HFF-Myc (cell line): ENCODE measurements at places on chromosomes 4 and X.
A peak's percentile ranks its signal among the peaks of the same experiment; 100 is the strongest.

GRCh38 chr4:101954975-101955678 lies 164.6 kb downstream of the BANK1 start:
- no peak for DNase-seq

DNA sequence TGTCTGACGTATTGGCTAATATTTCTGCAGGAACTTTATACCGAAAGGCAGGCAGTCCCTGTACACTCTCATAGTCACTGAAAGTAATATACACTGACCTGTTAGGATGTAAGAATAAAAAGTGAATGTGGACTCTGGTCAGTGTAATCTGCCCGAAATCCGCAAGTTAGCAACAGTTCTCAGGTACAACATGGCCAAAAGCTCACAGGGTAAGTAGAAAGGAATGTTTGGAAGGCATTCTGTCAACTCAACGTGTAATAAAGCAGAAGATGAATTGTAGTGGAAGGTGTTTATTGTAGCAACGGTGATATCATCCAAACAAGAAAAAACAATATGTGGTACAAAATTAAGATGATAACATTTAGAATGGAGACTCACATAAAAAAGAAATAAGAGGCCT lies 26.0 kb upstream of the NUP54 start:
- no peak for DNase-seq

- DNase-seq: no peak
These were observed 85.0 kb upstream of the MYOZ2 start for GRCh38 chr4:119050527-119051090.

DNA sequence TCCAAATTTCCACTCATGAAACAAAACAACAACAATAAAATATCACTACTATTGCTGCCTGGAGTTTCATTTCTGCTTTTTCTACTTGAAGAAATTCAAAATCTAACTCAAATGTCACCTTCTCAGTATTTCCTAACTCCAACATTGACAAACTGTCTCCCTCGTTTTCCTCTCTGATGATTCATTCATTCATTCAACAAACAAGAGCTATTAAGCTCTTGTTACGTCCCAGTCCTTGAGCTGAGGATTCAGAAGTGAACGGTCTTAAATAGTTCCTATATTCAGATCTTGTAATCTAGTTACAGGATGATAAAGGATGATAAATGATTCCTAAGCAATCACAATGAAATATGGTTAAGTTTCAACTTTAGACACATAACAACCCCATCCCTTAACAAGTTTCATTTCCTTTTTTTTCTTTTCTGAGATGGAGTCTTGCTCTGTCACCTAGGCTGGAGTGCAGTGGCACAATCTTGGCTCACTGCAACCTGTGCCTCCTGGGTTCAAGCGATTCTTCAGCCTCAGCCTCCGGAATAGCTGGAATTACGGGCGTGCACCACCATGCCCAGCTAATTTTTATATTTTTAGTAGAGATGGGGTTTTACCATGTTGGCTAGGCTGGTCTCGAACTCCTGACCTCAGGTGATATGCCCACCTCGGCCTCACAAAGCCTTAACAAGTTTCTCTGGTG lies 1.7 kb downstream of the SLC9B2 start:
- DNase-seq: no peak

DNA sequence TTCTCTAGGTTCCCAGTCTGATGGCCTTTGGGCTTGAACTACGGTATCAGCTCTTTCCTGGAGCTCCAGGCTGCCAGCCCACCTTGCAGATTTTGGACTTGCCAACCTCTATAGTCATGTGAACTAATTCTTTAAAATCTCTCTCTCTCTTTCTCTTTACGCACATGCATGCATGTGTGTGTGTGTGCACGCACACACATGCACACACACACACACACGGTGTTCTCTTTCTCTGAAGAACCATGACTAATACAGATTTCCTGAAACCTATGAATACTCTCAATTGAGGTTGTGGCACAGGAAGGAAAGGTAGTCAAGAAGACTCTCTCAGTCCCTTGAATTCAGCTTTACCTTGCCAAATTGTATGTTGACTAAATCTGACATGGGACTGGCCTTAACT lies 6.2 kb upstream of the ZCCHC13 start:
- no peak for DNase-seq

- DNase-seq: no peak
These were observed 4.7 kb downstream of the GLRB start for GRCh38 chr4:157080605-157081004.

DNA sequence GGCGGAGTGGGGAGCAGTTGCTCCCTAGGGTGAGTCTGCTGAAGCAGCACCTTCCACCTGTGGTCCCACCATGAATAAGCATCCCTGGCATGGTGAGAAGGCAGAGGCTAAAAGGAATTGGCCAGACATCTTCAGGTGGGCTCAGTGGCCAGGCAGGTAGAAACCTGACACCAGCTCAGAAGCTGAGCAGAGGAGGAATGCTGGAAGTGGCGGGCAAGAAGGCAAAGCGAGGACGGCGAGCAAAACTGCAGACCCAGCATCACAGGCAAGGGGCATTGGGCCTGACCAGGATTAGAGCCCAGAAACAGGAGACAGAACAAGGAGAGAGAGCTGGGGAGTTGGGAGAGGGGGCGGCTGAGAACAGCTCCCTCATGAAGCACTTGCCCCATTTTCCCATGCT lies 25.3 kb downstream of the TSC22D3 start:
- DNase-seq: no peak

- no peak for DNase-seq
These were observed 382.2 kb upstream of the SPOCK3 start for GRCh38 chr4:167616476-167616875.

- DNase-seq: no peak
These were observed 61.7 kb downstream of the EVC start for GRCh38 chr4:5772528-5773270.

GRCh38 chr4:52957835-52958631 lies 95.9 kb downstream of the RASL11B start:
- no peak for DNase-seq

- DNase-seq: no peak
These were observed 1.2 kb downstream of the CPEB2 start for GRCh38 chr4:15003401-15003890.

DNA sequence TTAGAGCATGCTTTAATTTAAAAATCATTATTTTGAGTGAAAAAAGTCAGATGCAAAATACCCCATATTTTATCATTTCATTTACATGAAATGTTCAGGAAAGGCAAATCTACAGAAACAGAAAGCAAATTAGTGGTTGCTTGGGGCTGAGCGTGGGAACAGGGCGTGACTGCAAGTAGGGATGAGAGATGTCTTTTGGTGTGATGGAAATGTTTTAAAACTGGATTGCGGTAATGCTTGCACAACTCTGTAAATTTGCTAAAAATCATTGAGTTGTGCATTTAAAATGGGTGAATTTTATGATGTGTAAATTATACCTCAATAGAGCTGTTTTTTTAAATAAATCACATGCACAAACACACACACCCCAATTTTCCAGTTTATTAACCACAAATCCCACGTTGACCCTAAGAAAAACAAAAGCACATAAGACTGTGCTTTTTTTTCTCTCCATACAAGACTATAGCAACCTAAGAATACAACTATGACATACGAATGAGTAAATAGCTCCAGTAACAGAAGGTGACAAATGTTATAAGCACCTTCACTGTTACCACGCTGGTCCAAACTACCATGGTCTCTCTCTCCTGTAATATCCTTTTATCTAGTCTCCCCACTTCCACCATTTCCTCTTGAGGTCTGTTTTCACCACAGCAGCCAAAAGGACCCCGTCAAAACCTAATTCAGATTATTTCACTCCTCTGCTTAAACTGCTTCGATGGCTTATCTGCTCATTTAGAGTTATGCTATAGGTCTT lies 37.2 kb downstream of the FRMD7 start:
- no peak for DNase-seq

- no peak for DNase-seq
These were observed 34.9 kb upstream of the CRMP1 start for GRCh38 chr4:5927747-5928146.

DNA sequence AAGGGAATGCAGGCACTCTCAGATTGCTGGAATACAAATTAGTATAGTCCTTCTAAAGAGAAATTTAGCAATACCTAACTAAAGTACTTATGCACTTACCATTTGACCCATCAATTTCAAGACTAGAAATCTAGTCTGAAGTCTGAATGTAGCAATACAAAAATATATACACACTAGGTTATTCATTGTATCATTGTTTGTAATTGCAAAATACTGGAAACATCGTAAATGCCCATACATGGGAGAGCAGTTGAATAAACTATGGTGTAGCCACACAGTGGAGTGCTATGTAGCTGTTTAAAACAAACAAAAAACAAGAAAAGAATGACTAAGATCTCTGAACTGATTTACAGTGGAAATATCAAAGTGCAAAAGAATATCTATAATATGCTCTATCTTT lies 346.4 kb downstream of the ZNF674 start:
- no peak for DNase-seq

GRCh38 chr4:159398236-159398638 lies 295.4 kb downstream of the RAPGEF2 start:
- DNase-seq: no peak

- DNase-seq: no peak
These were observed 7.0 kb upstream of the ADGRA3 start for GRCh38 chr4:22522706-22523501.

DNA sequence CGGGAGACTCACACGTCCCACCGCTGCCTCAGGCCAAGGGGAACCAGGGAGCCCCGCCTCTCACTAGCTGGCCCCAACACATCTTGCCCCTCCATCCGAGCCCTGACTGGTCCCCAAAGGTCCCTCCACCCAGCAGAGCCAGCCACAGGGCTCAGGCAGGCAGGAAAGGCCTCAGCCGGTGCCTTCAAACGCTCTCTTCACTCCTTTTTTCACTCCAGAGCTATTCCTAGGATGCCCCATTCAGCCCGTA lies 1.5 kb upstream of the ARHGAP4 start:
- no peak for DNase-seq

DNA sequence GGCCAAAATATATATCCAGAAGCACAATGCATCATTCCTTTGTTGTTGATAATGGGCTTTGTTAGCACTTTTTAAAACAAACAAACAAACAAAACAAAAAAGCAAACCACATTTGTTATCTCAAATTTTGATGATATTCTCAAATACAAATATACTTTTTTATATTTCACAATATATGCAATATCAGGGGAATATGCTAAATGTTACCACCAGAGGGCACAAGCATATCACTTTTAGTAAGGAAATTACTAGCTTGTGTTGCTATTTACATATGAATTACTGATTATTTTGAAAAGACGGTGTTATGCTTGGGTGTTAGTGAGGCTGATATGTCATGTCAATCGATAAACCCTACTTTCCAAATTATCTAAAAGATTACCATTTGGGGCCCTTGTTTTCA lies 29.1 kb downstream of the RIPPLY1 start:
- peak; percentile 2 for DNase-seq

DNA sequence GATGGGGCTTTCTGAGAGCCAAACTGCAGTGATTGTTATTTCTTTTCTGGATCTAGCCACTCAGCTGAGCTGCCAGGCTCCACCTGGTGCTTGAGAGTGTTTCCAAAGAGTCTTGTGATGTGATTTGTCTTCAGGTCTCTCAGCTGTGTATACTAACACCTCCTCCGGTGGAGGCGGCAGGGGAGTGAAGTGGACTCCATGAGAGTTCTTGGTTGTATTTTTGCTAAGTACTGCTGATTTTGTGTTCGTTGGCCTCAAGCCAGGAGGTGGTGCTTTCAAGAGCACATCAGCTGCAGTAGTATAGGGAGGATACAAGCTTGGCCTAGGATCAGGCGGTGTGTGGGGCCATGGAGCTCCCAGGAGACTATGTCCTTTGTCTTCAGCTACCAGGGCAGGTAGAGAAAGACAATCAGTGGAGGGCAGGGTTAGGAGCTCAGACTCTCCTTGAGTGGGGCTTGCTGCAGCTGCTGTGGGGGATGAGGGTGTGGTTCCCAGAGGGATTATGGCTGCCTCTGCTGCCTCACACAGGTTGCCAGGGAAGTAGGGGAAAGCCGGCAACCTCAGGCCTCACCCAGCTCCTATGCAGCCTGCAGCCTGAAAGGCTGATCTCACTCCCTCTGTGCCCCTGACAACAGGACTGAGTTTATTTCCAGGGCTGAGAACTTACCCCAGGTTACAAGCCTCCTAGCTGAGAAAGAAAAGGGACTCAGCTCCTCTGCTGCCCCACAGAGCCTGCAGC lies 62.4 kb downstream of the NPFFR2 start:
- DNase-seq: no peak
